CD4-positive, alpha-beta T cell treated with Interleukin-21 for 1 hour (primary cell): ENCODE measurements at places on chromosomes 7 and 10.

- no peak for DNase-seq
These were observed 31.9 kb downstream of the SH2B2 start for GRCh38 chr7:102318482-102318971.

DNA sequence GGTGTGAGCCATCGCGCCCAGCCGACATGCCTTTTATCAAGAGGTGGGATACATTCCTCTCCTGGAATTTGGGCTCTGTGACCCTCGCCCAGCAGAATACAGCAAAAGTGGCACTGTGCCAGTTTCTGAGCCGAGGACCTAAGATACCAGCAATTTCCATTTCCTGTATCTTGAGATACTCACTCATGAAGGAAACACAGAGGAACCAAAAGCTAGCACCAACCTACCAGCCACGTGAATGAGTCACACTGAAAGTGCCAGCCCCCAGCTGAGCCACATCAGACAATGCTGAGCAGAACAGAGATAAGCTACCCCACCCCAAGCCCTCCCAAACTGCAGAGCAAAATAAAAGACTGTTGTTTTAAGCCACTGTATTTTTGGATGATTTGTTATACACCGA, 56.3 kb downstream of the CACUL1 start:
- DNase-seq: peak; percentile 82

GRCh38 chr7:73615886-73616285, 8.4 kb downstream of the MLXIPL start:
- DNase-seq: no peak

DNA sequence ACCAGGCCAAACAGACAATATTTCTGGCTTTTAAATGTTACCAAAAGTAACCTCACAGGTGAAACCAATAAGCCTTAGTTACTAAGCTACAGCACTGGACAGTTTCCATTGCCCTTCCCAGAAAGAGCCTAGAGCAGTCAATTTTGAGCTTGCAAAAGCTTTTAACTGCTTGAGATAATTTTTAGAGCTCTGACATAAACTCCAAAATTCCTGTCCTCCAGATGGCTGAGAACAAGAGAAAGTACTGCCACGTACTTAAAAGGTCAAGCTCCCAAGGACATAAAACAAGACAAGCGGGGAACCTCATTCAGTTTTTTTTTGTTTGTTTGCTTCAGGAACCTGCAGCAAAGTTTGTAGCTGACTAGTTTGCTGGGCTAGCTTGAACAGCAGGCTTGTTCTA, 54.1 kb downstream of the BBS9 start:
- DNase-seq: no peak

DNA sequence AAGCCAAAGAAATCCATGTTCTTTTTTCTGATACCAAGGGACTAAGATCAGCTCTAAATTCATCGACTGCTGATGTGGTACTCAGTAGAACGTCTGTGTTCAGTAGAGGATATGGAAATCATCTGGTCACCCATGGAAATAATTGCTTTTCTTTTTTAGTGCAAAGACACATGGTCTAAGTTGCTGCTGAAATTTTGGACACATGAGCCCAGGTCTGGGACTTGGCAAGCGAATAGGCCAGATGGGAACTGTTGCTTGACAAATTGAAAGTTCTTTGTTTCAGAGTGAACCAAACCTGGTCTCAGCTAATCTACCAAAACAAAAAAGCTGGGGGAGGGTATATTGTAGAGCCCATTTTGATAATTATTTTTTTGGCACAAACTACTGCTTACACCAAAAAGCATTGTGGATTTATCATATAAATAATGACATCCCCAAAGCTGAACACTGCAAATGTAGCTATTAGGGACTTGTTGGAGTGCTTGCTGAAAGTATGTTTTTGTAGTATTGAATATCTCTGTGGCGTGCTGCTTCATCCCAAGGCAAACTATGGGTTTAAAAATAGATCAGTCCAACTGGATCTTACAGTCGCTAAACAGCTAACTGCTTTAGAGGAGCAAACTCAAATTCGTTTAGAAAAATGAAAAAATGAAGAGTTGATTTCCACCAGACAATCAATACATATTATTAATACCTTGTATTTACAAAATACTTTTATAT, 144.7 kb downstream of the TRIL start:
- no peak for DNase-seq

- DNase-seq: no peak
These were observed 115.6 kb upstream of the IMMP2L start for GRCh38 chr7:111677848-111678247.

DNA sequence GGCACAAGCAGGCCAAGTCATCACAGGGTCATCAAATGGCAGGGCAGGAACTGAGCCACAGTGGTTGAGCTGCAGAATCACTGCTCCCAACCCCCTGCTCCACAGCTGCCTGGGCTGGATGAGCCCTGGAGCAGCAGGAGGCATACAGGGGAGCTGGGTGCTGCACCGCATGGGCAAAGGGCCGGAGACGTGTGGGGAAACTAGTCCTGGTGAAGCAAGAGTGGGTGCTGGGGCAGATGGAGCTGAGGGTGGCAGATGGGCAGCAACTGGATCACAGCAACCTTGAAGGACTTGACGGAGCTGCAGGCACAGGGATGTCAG, 16.0 kb upstream of the VOPP1 start:
- no peak for DNase-seq

DNA sequence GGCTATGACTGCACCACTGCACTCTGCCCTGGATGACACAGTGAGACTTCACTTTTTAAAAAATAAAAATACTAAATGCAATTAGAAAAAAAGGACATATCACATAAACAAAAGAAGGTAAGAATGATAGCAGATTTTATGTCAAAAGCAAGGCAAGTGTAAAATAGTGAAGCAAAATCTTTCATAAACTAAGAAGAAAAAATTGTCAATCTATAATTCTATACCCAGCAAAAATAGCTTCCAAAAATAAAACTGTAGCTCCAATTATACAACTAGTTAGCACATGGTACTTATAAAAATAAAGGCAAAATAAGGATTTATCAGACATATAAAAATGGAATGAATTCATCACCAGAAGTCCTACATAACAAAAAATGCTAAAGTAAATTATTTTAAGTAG, 85.4 kb upstream of the SVIL start:
- DNase-seq: no peak
